ENCODE measurements at places on chromosomes 13 and 19.

- DNase-seq, result peak; percentile 11
Measured at GRCh38 chr13:67133476-67133875, 96.7 kb downstream of the PCDH9 start.

DNA sequence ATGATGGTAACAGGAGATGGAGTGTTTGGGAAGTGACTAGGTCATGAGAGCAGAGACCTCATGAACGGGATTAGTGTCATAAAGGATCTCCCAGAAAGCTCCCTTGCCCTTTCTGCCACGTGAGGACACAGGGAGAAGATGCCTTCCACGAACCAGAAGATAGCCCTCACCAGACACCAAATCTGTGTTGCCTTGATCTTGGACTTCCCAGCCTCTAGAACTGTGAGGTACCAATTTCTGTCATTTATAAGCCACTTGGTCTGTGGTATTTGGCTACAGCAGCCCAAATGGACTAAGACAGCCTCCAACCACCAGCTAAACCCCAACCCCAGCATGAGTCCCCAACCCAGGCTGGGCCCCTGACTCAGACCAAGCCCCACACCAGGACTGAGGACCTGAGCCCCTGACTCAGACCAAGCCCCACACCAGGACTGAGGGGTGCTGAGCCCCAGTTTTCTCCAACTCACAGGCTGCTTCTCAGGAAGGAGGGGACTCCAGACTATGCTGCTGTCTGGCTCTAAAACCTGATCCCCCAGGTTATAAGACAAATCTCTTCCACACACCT is 54.1 kb downstream of the PTPRS start:
- no peak for DNase-seq

DNA sequence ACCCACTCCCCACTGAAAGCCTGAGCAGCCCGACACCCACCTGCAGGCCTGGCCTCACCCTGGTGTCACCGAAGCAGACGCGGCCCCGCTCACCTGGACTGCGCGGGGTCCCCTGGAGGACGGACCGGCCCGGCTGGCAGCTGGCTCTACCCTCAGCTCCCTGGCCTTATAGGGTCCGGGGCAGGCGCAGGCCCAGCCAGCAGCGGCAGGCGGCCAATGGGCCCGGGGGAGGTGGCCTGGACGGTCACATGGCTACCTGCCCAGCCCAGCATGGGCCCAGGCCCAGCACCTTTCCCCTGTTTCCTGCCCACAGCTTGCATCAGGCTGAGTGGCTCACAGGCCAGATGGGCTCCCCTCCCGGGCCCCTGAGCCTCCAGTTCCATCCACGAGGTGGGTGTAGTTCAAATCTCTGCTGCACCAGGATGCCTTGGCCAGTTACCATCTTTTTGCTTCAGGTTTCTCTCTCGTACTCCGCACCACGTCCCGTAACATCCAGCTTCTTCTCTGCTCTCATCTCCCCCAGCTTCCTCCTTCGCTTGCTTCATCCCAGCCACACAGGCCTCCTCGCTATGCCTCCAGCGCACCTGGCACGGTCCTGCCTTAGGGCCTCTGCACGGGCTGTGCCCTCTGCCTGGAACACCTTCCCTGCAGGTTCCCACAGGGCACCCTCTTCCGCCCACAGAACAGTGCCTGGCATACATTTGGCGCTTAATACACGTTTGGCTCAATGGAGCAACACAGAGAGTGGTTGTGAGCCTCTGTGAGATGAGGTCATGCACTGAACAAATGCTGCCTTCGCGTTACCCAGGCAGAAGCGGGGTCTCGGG is at the start of gene PLIN4:
Gene PLIN4 (minus strand): TSS at position 142 of the 827 bp plus-strand sequence. CDS start 214 bp downstream, outside the sequence.
- DNase-seq, result no peak

DNA sequence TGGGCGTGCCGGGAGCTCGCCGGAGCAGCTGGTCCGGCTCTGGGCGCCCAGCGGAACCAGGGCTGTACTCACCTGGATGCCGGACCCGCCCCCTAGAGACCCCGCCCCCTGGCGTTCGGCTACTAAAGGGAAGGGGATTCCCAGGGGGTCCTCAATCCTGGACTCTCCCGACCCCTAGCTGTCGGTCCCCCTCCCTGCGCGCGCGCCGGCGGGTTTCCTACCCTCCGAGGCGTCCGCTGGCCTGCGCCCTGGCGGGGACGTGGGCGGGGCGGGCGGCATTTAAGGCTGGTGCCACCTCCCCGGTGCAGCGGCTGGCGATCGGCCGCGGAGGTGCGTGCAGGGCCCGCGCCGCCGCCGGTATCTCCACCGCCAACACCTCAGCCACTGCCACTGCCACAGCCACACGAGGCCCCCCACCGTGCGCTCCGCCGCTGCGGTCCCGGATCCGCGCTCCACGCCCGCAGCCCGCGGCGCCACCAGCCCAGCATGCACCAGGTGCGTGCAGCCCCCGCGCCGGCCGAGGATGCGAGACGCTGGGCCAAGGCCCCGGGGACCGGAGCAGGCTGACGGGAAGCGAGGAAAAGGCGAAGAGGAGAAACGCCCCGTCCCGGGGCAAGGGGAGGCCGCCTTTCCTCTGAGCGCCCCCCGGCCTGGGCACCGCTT is at the start of gene ATP12A:
Gene ATP12A (plus strand): TSS at position 151 of the 663 bp plus-strand sequence. CDS start 336 bp downstream, at position 487.
- DNase-seq, result no peak

- DNase-seq, result no peak
Measured at GRCh38 chr19:40567040-40567749, 9.5 kb upstream of the SHKBP1 start.

- DNase-seq, result peak; percentile 16
Measured at GRCh38 chr13:96958286-96958891, 35.9 kb downstream of the OXGR1 start.

DNA sequence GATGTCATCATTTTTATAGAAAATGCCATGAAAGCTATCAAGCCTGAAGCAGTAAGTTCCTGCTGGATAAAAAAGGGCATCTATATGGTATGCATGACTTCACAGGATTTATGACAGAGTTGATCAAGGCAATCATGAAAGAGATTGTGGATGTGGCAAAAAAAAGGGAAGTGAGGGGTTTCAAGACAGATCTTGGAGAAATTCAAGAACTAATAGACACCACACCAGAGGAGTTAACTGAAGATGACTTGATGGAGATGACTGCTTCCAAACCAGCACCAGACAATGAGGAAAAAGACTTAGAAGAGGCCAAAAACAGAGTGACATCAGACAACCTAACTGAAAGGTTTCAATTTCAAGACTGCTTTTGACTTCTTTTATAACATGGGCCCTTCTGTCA is 691.1 kb upstream of the SLC10A2 start:
- DNase-seq, result no peak

- no peak for DNase-seq
Measured at GRCh38 chr19:40831502-40832430, 18.5 kb downstream of the CYP2A6 start.

GRCh38 chr19:40778706-40779284 is 748 bp downstream of the RAB4B start:
- DNase-seq, result peak; percentile 34
